ENCODE measurements at places on chromosomes 6 and 20.

DNA sequence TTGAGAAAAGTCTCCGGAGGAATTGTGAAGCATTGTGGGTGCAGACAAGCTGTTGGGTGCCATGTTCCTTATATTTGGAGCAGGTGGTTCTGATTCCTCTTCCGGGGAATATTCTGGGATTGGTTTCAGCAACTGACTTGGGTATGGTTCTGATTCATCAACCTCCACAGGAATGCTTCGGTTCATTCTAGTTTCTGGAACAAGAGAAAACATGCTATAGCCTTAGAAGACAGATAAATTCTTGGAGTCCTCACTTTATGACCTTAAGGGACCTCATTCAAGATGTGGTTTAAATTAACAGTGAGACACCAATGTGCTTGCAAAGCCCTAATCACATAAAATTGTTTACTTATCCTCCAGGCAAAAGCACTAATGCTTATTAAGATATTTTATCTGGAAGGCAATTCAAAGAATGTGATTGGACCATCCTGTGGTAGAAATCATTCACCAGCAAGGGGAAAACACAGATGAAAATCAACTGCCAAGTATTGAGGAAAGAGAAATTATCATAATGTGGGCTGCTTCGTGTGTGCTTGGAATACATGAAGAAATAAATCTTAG is 13.7 kb downstream of the TRAF3IP2 start:
- no peak for DNase-seq

GRCh38 chr6:106460481-106460880 is 100.0 kb downstream of the CRYBG1 start:
- DNase-seq, result no peak

DNA sequence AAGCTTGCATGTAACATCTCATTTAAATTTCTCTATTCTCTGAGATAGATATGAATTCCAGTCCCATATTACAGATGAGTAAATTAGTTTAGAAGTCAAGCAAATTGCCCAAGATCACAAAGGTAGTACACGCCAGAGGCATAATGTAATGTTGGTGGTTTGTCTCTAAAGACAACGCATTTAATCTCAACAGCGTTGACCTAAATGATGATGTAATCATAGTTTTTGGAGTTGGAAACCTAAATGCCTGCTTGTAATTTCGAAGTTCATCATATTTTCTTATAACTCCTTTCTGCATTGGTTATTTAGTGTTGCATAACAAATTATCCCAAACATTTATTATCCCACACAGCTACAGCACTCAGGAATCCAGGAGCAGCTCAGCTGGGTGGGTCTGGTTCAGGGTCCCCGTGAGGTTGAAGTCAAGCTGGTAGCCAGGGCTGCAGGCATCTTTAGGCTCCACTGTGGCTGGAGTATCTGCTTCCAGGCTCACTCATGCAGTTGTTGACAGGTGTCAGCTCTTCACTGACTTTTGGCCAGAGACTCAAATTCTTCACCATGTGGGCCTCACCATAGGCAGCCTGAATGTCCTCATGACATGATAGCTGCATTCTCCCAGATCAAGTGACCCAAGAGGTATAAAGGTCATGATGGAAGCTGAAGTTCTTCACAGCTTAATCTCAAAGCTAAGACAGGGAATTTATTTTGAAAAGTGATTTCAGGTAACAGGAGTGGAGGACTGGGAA is 122.0 kb upstream of the SPTLC3 start:
- DNase-seq, result no peak

- DNase-seq, result no peak
Measured at GRCh38 chr6:154457046-154457713, 53.3 kb downstream of the CNKSR3 start.

DNA sequence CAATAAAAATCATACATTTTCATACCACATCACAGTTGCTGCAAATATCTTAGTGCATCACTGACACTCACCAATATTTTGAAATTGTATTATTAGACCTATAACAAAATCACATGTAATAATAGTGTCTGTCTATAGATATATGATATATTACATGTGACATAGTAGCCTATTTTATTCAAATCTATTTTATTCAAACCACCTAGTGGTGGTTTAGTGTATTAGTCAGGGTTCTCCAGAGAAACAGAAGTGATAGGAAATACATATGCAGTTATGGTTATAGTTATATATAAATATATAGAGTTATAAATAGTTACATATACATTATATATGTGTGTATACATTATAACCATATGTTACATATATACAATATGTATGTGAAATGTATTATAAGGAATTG is 366.5 kb upstream of the ARID1B start:
- DNase-seq, result no peak

DNA sequence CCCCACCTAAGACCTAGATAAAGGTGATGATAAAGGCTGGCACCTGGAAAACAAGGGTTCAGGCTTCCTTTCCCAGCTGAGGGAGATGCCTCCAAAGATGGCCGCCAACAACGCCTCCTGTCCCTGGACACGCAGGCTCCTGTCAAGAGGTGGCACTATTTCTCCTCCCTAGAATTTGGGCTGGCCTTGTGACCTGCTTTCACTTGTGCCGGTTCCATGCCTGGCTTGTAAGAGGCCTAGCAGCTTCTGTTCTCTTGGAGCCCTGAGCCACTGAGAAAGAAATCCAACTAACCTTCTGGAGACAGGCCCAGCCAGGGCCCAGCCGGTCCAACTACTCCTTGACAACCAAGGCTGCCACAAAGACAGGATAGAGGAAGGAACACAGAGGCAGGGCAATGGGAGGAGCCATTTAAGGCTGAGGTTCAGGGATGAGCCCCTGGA is 60.2 kb upstream of the RALY start:
- no peak for DNase-seq

GRCh38 chr6:41655646-41656001 is 17.4 kb downstream of the MDFI start:
- DNase-seq, result no peak

- DNase-seq, result no peak
Measured at GRCh38 chr6:108687921-108688320, 127.2 kb downstream of the FOXO3 start.

DNA sequence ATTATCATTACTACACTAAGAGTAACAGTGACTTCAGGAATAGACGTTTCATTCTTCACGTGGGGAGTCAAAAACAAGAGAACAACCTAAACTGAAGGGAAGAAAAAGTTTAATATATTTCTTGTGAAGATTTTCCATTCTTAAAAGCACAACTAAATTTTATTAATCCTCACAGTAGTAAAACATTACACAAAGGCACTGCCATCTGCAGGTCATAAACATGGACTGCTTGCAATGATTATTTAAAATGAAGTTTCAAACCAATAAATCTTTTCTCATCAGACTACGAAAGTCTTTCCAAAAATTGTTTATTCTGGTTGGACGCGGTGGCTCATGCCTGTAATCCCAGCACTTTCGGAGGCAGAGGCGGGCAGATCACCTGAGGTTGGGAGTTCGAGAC is 2.6 kb downstream of the NCOA5 start:
- no peak for DNase-seq

DNA sequence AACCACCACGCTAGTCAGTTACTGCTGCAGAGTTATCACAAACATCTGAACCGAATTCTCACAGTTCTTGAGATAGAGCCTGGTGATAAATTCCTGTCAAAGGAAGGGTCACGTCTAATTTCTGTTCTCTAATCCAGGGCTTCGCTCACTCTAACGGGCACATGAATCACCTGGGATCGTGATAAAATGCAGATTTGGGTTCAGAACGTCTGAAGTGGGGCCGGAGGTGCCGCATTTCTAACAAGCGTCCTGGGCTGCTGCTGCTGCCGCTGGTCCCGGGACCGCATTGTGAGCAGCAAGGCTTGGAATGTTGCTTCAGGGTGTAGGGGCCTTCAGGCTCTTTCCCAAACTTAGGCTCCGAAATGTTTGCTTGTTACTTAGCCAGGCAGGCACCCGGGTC is 264.1 kb downstream of the CDC5L start:
- no peak for DNase-seq

DNA sequence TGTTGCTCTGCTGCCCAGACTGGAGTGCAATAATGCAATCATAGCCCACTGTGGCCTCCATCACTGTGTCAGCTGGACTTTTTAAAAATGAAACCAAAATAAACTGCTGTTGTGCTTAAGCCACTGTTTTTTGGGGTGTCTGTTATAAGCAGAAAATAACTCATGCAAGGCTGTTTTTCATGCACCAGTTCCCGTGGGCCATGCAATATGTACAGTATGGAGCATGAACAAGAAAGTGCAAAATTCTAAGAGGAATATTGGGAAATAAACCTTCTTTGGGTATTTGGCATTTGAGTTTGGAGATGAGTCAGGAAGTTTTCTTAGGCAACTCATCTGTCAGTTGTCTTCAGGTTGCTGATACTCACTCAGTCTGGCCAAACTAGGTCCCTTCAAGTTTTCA is 14.9 kb upstream of the ZFAND3 start:
- no peak for DNase-seq

- no peak for DNase-seq
Measured at GRCh38 chr20:8423482-8423881, 291.4 kb downstream of the PLCB1 start.

- no peak for DNase-seq
Measured at GRCh38 chr6:73506246-73506645, 14.6 kb downstream of the EEF1A1 start.

DNA sequence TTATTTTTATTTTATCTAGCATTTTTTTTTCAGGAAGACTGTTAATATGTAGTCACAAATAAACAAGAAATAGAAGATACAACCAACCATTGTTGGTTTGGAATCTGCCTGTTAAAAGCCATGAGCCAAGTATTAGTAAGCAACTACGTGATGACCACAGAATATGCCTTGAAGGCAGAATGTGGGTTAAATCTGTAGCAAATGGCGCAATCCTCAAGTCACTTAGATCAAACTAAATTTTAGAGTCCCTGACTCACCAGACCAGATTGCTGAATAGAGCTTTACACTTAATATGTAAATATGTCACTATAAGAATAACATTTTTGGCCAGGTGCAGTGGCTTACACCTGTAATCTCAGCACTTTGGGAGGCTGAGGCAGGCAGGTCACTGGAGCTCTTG is 800.1 kb upstream of the CITED2 start:
- DNase-seq, result no peak

DNA sequence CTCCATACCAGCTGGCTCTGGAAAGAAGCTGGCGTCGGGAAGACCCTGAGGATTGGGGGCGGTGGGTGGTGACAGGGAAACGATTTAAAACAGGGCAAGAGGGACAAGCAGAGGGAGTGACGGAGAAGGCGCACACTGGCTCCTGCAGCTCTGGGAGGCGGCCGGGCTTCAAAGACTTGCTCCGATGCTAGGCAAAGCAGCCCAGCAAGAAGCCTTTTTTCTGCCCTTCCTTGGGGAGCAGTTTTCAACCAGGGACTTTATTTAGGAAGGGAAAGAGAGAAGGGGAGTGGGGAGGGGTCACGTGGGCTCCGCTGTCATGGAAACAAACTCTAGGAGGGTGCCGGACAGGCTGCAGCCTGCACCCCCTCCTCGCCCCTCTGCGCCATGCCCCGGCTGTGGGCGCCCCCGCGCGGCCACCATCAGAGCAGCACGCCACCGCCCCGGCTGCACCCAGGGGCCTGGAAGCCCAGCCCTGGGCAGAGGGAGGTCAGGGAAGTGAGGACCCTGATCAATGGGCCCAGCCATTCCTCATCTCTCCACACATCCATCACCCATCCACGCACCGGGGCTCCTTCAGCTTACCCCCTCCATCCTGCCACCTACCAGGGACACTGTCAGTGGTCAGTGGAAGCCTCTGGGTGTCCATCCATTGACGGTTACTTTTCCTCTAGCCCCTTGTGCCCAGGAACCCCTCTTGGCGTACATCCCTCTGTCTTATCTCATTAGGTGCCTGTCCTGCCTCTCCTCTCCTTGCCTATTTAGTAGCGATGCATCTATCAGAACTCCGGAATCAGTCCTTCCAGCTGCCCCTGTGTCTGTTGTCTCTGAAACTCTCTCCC is 66.6 kb upstream of the CCDC167 start:
- no peak for DNase-seq

GRCh38 chr20:41158082-41158625 is 20.8 kb downstream of the PLCG1 start:
- no peak for DNase-seq

GRCh38 chr6:27617046-27617687 is 144.3 kb upstream of the ZNF184 start:
- DNase-seq, result no peak

- DNase-seq, result no peak
Measured at GRCh38 chr6:26390531-26390930, 7.6 kb downstream of the BTN2A2 start.

GRCh38 chr20:58054082-58054779 is 174.2 kb downstream of the ANKRD60 start:
- DNase-seq, result no peak

GRCh38 chr6:156954191-156954590 is 177.0 kb downstream of the ARID1B start:
- no peak for DNase-seq

- DNase-seq, result no peak
Measured at GRCh38 chr6:125019918-125020317, 57.7 kb downstream of the RNF217 start.

GRCh38 chr20:52432740-52433139 is 241.2 kb upstream of the ZFP64 start:
- no peak for DNase-seq

- DNase-seq, result no peak
Measured at GRCh38 chr20:63737945-63738686, 1.5 kb upstream of the SLC2A4RG start.

DNA sequence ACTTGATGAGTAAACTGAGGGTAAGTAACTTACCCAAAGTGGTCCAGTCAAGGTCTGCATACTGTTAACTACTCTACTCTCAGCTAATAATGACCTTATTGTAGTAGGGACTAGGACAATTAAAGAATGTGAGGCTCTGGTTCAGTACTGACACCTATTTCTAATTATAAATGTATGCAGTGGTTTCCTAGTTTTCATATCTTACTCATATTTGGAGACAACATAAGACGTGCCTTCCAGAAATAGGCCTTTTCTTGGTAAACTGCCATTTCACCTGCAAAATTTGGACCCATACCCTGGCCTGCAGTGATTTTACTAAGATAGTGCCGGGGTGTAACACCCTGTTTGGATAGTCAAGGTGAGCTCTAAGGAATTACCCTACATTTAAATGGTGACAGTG is 24.7 kb downstream of the GJA1 start:
- DNase-seq, result no peak

GRCh38 chr20:46218656-46219055 is 89.6 kb downstream of the CDH22 start:
- no peak for DNase-seq

DNA sequence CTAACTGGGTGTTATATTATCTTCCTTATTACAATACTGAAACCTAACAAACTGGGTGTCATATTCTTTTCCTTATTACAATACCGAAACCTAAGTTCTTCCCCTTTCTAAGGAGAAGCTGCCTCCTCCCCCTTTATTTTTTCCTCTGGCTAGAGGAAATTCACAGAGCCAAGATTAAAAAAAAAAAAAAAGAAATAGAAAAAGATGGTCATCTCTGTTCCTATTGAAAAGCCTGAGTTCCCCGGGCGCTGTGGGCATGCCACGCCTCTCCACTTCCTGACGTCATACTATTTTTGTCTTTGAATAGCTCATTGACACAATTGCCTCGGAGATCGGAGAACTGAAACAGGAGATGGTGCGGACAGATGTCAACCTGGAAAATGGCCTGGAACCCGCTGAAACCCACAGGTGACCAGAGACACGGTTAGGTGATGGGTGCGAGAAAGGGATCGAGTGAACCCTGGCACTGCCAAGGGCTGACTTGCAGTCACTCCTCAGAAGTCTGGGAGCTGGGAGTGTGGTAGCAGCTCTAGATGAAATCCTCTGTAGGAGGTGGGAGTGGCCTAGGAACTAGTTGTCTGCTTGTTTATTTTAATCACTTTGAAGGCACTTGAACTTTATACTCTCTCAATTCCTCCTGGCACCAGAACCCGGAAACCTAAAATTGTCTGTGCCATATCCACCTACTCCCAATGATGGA is 82.2 kb upstream of the NAA20 start:
- DNase-seq, result no peak

GRCh38 chr20:2750491-2751251 is 49.8 kb downstream of the CPXM1 start:
- DNase-seq, result no peak

Measured in brain pericyte (primary cell).